Activated CD4-positive, alpha-beta T cell treated with anti-CD3 and anti-CD28 coated beads, Interleukin-2, amount 50 U/mL, for 24 hours (primary cell): ENCODE measurements at places on chromosomes 5 and 9.

DNA sequence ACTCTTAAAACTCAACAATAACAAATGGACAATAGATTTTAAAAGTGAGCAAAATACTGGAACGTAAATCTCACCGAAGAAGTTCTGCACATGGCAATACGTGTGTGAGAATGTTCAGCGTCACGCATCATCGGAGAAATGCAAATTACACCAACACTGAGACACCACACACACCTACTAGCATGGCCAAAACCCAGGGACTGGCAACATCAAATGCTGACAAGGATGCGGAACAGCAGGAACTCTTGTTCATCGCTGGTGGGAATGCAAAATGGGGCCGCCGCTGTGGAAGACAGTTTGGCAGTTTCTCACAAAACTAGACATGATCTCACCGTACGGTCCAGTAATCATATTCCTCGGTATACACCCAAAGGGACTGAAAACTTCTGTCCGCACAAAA lies 21.6 kb upstream of the CLPTM1L start:
- no peak for DNase-seq

GRCh38 chr9:114308361-114308950 lies 14.4 kb upstream of the ORM1 start:
- no peak for DNase-seq

DNA sequence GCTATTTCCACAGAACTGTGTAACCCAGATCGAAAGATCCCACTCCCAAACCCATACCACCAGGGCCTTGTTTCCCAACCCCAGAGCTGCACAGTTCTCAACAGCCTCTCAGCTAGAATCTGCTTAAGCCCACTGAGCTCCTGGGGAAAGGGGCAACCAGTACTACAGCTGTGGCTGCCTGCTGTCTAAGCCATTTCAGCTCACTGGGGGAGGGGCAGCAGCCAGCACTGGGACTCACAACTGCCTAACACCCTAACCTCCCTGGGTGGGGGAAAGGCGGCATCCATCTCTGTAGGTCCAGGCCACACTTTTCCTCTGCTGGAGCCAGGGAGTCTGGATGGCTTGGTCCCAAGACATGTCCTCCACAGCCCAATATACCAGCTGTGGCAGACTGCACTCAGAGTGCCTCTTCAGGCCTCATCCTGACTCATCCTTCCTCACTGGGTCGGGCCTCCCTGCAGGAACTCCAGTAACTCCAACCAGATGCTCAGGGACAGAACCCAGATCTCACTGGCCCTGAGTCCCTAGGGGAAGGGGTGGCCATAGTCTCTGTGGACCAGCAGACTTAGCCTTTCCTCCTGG lies 241.4 kb downstream of the HINT1 start:
- no peak for DNase-seq

DNA sequence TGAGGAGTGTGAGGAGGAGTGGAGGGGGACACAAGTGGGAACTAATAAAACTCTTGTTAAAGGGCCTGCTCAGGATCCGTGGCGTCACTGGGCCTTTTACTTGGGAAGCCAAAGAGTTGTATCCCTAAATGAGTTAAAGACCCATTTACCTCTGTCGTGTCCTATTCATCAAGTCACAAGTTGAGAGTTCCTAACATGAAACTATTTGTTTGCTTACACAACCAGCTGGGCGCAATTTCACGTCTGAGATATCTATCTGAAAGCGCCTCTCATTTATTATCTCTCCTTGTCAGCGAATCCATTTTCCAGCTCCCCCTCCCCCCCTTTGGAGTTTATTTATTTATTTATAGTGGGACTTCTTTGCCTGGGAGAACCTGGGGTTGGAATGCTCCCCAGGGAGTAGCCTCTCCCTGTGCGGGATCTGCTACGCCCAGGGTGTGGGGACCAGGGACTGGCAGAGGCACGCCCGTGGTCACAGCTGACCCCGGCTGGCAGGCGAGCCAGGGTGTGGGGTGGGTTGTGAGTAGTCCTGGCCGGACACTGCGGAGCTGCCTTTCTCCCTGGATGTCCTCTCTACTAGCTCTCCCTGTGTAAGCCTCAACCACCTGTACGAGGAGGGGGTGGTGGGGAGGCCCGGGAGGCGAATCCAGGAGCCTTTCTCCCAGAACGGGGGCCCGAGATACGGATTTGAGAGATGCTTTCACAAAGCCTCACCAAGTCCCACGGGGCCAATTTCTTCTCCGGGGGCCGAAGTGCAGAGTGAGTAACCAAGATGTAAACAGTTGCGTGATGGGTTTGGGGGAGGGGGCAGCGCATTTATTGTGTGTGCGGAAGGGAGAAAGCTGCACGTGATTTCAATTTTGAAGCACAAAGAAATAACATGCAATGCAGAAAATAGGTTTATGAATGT lies 15.3 kb downstream of the NR2F1 start:
- DNase-seq, result no peak

GRCh38 chr9:1098551-1098950 lies 48.4 kb downstream of the DMRT2 start:
- no peak for DNase-seq

GRCh38 chr5:139571966-139572365 lies 10.8 kb downstream of the UBE2D2 start:
- DNase-seq, result no peak

- peak; percentile 57 for DNase-seq
These were observed 19.6 kb downstream of the QSOX2 start for GRCh38 chr9:136225748-136226679.

- DNase-seq, result no peak
These were observed 371.4 kb downstream of the SEMA5A start for GRCh38 chr5:9174446-9174845.

DNA sequence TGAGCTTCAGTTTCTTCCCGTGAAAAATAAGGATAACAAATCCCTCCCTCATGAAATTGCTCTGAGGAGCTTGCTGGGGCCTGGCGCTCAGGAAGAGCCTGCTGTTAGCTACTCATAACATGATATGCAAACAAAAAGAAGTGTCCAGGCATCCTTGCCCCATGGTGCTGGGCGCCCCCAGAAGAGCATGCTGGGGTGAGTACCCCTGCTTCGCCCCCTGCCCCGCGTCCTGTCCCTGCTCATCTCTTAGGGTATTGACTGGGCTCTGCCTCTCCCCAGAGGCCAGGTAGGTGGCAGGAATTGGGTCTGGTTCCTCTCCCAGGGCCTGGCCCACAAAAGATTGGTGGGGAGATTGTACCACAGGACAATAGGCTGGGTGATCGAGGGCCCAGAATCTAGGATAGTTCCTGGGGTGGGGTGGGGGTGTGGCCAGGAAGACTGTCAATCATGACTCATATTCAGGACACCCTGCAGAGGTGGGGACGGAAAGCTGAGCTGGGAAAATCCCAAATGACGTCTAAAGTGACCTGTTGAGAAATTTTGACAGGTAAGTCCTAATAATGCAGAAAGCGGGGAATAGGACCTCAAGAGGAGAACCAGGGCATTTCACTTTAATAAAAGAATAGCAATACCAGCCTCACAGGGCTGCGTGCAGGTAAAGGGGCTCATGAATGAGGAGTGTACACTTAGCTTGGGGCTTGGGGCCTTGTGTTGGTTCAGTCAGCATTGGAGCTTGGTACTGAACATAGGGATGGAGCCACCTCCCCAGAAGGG lies 8.9 kb downstream of the PITX1 start:
- DNase-seq, result no peak

DNA sequence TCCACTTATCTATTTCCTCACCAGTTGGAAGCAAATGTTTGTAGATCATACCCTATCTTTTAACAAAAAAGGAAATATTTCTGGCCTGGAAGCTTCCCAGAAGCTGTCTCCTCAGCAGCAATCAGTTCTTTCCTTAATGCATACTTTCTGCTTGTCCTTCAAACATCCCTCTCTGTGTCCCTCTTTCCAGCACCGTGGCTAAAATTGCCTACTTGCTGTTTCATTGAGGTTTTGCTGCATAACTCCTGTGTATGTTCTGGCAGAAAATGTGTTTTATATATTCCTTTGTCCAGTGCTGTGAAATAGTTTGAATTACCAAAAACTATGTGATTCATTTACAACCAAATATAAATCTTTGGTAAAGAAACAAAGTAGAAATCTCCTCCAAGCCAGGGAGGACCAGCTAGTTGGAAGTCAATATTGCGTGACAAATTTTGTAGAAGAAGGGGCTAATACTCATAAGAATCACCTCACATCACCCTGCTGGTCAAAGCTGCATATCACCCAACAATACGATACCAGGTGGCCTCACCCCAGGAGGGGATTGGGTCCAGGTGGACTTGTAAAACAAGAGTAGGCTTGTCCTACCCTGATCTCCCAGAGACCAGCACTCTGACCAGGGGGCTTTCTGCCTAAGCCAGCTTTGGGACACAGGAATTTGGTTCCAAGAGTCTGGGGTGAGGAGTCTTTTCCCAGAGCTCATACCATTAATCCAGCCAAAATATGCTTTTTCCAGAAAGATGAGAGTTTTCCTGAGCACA lies 198.4 kb upstream of the SNX2 start:
- DNase-seq, result no peak

GRCh38 chr5:67383451-67383850 lies 186.9 kb upstream of the CD180 start:
- no peak for DNase-seq
